ENCODE measurements at places on chromosomes 2 and 18. TPM values are rescaled to one million over a fixed set of nuclear protein-coding genes. Genes with fewer than 3 reads are reported as not detected.

The CFAP53 gene
- 3.3 TPM for polyA plus RNA-seq

- no peak for DNase-seq
These were observed 150.7 kb upstream of the DLX2 start for GRCh38 chr2:172253190-172254052.

DNA sequence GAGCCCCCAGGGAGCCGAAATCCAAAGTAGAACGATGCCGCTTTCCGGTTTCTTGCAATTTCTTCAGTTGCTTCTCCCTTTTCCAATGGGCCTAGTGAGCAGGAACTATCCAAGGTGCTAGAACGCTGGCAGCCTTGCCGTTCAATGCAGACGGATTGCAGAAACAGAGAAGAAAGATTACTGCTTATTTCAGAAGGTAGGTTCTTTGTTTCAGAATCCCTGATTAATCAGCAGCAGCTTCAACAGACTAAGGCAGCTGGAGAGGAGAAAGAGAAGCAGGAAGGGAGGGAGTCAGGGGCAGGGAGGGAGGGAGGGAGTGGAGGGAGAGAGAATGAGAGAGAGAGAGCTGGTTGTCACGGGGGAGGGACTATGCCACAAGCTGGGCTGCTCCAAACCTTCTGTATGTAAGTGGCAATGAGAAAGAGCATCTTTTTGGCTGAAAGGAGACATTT is 576 bp downstream of the NYAP2 start:
- peak; percentile 40 for DNase-seq

The MAB21L4 gene
- 1.8 TPM for polyA plus RNA-seq

- no peak for DNase-seq
These were observed 29.6 kb upstream of the FAM117B start for GRCh38 chr2:202605174-202605573.

The GPR45 gene
- not detected for polyA plus RNA-seq

GRCh38 chr18:79926306-79926705 is 25.1 kb downstream of the SLC66A2 start:
- DNase-seq: no peak

- DNase-seq: no peak
These were observed 2.7 kb upstream of the ARL5A start for GRCh38 chr2:151830961-151831360.

GRCh38 chr2:231483398-231484329 is 19.4 kb upstream of the NCL start:
- DNase-seq: no peak
